Femur (tissue), 1 donor: ENCODE measurements at places on chromosomes 7 and 10.

- DNase-seq = no peak
Observed at GRCh38 chr10:32035038-32035437, 21.2 kb downstream of the KIF5B start.

GRCh38 chr7:102287111-102287980 lies 678 bp downstream of the SH2B2 start:
- DNase-seq = no peak

- DNase-seq = no peak
Observed at GRCh38 chr7:26860361-26860760, 4.0 kb downstream of the SKAP2 start.

- DNase-seq = no peak
Observed at GRCh38 chr7:156778201-156778600, 114.8 kb downstream of the LMBR1 start.

DNA sequence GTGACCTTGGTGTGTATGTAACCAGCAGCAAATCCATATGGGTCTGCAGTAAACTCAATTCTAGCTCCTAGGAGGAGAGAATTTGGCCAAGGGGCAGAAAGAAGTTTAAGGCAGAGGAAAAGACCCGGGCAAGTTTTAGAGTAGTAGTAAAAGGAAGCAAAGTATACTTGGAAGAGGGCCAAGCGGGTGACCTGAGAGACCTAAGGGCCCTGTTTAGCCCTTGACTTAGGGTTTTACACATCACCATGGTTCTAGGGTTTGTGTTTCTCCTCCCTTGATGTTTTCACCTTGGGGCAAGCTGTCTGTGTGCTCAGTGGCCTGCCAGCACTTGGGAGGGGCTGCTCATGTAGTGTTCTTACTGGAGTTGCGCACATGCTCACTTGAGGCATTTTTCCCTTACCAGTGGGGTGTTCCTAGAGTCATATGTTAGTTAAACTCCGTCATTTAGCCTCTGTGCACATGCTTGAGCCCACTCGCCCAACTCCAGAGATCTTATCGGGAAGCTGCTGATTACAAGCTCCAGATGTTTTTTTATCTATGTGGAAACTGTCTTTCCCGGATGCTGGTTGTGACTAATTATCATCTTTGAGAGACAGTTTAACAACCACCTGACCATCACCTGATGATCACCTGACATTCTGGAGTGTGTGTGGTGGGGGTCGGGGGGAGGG lies 137.6 kb upstream of the PRSS1 start:
- no peak for DNase-seq

- DNase-seq = peak; percentile 16
Observed at GRCh38 chr10:132607961-132608495, 70.4 kb downstream of the INPP5A start.
